ENCODE measurements at places on chromosomes 11 and 22.

GRCh38 chr11:102347462-102348370 lies 702 bp downstream of the BIRC2 start:
- no peak for DNase-seq

DNA sequence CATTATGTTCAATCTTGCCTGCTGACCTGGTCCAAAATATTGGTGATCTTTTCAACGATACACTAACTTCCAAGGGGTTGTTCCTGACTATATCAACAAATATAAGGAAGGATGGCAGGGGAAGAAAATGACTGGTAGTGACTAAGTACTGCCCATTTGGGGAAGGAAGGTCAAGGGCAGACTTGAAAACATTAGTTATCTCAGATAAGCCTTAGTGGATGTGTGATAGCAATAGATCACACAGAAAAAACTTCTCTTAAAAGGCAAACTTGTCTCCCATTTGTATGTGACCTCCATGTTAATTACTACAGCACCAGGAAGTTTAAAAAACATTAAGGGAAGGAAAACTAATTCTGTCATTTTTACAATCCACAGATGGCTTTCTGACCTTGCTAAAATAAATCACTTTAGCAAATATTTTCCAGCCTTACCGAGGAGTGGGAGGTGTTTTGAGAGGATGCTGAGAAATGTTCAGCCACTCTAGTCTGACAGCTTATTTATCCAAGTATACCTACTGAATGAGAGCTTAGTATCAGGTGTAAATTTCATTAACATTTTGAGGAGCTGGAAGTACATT lies 88.2 kb upstream of the DDI1 start:
- no peak for DNase-seq

GRCh38 chr22:31496735-31497146 lies 405 bp downstream of the SFI1 start:
- peak; percentile 92 for DNase-seq

DNA sequence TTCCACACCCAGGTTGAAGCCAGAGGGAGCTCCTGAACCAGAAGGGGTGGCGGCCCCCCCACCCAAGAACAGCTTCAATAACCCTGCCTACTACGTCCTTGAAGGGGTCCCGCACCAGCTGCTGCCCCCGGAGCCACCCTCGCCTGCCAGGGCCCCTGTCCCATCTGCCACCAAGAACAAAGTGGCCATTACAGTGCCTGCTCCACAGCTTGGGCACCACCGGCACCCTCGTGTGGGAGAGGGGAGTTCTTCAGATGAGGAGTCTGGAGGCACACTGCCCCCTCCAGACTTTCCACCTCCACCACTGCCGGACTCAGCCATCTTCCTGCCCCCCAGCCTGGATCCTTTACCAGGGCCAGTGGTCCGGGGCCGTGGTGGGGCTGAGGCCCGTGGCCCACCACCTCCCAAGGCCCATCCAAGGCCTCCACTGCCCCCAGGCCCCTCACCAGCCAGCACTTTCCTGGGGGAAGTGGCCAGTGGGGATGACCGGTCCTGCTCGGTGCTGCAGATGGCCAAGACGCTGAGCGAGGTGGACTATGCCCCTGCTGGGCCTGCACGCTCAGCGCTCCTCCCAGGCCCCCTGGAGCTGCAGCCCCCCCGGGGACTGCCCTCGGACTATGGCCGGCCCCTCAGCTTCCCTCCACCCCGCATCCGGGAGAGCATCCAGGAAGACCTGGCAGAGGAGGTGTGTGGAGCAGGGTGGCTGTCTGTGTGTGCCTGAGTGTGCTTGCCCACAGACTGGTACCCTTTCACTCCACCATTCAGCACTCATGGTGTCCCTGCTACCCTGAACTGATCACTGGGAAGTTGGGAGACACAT lies 6.7 kb downstream of the PHOX2A start:
- peak; percentile 72 for DNase-seq

DNA sequence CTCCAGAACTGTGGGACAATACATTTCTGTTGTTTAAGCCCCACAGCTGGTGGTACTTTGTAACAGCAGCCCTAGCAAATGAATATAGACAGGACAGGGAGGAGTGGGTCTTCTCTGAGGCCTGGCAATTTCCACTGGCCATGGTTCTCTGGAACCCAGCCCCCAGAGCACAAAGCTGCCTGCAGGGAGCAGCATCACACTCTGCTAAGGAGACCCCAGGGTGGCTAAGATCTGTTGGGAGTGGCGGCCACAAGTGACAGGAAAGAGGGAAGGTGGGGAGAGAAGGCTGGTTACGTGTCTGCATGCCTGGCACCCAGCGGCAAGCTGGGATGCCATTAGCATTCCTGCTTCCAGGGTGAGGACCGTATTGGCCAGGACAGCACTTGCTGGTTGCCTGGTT lies 211.9 kb downstream of the ST3GAL4 start:
- DNase-seq: no peak

All from spleen (tissue), 13 donors.